Peyer's patch (tissue), 4 donors: ENCODE measurements at places on chromosomes 3 and 15.

- no peak overlapping the region for H3K27ac ChIP-seq
- H3K27me3 ChIP-seq = no peaks in the 10 kb centered on the region
- H3K4me1 ChIP-seq = no peaks in the 10 kb centered on the region
- no peak for DNase-seq
- H3K36me3 ChIP-seq = no peaks in the 10 kb centered on the region
These were observed 387.6 kb upstream of the RGMA start for GRCh38 chr15:93476491-93477177.

DNA sequence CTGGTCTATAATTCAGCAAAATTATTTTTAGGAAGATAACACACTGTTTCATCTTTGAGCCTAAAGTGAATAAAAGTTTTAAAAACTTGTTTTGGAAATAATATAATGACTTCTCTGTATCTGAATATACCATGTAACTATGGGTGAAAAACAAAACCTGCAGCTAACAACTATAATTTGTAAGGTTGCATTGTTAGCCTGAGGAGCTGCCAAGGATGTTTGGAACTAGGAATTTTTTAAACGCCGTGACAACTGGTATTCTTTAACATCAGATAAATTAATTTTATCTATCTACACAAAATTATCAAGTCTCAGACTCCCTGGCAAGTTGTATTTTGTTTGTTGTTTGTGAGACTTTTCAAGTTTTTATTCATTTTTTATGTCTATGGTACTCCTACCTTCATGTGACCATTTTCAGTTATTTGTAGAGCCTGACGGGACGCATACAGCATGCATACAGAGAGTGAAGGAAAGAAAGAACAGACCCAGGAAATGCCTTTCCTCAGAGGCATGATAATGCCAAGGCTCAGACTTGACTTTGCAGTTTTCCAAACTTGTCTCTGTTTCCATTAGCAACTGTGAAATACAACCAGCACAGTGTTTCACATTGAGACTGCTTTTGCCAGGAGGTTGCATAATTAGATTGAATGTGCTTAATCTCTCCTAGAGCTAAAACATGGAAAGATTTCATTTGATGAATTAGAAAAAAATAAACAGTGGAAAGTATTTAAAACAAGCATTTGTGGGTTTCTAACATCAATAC is 60.8 kb upstream of the ARHGEF26 start:
- no peaks in the 10 kb centered on the region for H3K27me3 ChIP-seq
- no peaks in the 10 kb centered on the region for H3K36me3 ChIP-seq
- H3K27ac ChIP-seq = no peak overlapping the region
- H3K4me3 ChIP-seq = no peak overlapping the region

DNA sequence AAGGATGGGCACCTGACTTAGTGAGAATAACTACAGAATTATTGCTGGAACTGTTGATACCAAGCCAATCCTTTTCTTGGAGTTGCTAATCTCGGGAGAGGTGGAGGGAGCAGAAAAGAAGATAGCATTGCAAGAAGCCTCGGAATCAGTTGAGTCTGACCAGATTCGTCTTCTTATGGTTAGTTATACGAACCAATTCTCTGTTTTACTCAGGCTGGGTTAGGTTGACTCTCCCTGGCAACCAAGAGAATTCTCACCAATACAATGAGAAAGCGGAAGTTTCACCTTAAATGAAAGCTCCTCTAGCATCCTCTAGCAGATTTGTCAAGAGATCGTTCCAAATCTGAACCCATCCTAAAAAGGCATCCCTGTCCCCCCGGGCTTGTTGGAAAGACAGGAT is 43.5 kb upstream of the UBE2E1 start:
- H3K27me3 ChIP-seq = no peaks in the 10 kb centered on the region
- H3K4me3 ChIP-seq = no peak overlapping the region
- peaks cover 6% of the 10 kb centered on the region for H3K4me1 ChIP-seq
- no peaks in the 10 kb centered on the region for H3K36me3 ChIP-seq
- no peak for DNase-seq

- H3K27ac ChIP-seq = peak overlapping the region; percentile 57
- no peaks in the 10 kb centered on the region for H3K27me3 ChIP-seq
- DNase-seq = peak; percentile 40
- no peak overlapping the region for H3K4me3 ChIP-seq
- H3K36me3 ChIP-seq = no peaks in the 10 kb centered on the region
- no peaks in the 10 kb centered on the region for H3K4me1 ChIP-seq
These were observed 117.0 kb upstream of the TSPAN3 start for GRCh38 chr15:77187751-77188464.

DNA sequence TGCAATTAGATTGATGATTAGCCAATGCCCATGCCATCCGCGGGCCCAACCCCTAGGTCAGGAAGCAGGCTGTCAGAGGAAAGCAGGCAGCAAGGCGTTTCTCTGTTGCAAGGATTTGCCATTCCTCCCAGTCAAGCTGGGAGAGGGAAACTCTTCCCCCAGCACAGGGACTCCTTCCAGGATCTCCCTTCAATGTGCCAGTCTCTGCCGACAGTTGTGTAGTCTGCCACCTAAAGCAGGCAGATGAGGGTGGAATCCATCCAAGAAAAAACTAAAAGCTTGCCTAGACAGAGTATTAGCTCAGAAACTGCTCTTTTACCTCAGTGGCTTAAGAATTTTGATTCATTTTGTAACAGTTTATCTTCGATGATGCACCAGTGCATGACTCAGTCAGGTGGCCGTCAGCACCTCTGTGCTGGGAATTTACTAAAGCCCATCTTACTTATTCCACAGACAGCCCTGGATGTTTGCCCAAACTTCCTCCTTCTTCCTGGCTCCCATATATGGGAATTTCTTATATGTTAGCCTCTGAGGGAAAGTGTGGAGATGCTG is 501.5 kb upstream of the THBS1 start:
- no peak overlapping the region for H3K27ac ChIP-seq
- H3K27me3 ChIP-seq = no peaks in the 10 kb centered on the region
- no peak for DNase-seq
- H3K4me3 ChIP-seq = no peak overlapping the region

GRCh38 chr3:154571553-154572226 is 141.7 kb upstream of the GPR149 start:
- no peaks in the 10 kb centered on the region for H3K4me1 ChIP-seq
- no peak overlapping the region for H3K4me3 ChIP-seq

DNA sequence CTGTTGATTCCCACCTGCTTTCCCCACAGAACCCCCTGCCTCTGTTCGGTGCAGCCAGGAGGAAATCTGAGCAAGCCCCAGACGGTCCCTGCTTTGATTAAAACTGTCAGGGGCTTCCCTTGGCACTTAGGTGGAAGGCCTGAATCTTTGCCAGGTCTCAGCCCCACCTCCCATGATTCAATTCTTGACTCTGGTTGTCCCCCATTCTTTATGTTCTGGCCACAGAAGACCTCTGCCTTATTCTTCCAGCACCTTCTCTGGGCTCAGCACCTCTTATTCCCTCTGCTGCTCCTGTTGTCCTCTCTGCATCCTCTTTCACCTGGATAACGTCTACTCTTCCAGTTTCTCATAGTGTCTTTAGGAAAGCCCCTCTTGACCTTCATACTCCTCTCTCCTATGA is 349.4 kb downstream of the PTPRG start:
- no peak overlapping the region for H3K27ac ChIP-seq
- DNase-seq = no peak

DNA sequence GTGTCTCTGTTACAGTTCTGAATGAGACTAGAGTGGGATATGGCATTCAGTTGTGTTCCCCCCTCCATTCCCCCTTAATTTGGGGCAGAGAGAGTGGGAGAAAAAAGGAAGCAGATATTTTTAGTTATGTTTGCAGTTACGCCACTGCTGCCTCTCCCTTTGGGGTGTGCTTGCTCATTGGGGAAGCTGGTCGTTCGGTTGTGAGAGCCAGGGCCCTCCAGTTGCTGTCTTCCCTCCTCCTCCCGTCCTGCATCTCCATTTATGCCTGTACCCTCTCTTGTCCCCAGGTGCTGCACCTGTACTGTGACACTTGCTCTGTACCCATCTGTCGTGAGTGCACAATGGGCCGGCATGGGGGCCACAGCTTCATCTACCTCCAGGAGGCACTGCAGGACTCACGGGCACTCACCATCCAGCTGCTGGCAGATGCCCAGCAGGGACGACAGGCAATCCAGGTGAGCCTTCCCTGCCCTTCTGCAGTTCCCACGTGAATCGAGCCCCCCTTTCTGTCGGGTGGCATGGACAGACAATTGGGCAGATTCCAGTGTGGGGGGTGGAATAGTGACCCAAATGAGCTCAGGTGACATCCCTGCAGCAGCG is 55.8 kb downstream of the TRIM71 start:
- no peak overlapping the region for H3K27ac ChIP-seq
- H3K4me3 ChIP-seq = no peak overlapping the region
- DNase-seq = no peak
- no peaks in the 10 kb centered on the region for H3K36me3 ChIP-seq

DNA sequence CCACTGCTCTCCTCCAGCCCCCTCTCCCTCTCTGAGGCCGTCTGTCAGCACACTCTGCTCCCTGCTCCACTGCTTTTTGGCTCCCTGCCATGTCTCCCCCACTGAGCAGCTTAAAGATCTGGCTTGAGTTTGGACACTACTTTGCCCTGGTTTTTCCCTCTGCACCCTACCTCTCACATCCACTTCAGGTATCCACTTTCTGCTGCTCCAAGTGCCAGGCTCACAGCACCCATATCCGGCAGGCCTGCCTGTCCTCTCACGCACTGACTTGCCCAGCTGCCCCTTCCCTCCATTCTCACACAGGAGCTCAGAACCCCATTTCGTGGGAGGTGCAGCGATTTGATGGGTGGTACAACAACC is 3.7 kb downstream of the DUOX1 start:
- peaks cover 6% of the 10 kb centered on the region for H3K4me1 ChIP-seq
- no peaks in the 10 kb centered on the region for H3K27me3 ChIP-seq
- DNase-seq = no peak
- no peak overlapping the region for H3K27ac ChIP-seq

DNA sequence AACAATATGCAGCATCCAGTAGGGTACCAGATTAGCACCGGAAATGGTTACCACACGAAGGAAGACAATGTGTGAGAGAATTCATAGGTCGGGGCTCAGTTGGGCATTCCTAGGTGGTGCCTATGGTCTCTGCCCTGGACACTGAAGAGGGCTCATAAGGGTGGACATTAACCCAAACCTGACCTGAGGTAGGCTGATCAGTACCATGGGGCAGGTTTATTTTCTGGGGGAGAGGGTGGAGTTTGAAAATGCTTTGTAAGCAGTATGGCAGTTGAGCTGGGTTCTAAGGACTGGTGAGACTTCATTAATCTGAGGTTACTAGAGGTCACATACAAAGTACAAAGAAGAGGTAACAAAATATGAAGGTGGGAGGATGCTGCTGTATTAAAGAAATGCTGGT is 68.4 kb downstream of the RPL22L1 start:
- H3K4me3 ChIP-seq = no peak overlapping the region
- H3K4me1 ChIP-seq = no peaks in the 10 kb centered on the region
- no peaks in the 10 kb centered on the region for H3K27me3 ChIP-seq
- no peak for DNase-seq

DNA sequence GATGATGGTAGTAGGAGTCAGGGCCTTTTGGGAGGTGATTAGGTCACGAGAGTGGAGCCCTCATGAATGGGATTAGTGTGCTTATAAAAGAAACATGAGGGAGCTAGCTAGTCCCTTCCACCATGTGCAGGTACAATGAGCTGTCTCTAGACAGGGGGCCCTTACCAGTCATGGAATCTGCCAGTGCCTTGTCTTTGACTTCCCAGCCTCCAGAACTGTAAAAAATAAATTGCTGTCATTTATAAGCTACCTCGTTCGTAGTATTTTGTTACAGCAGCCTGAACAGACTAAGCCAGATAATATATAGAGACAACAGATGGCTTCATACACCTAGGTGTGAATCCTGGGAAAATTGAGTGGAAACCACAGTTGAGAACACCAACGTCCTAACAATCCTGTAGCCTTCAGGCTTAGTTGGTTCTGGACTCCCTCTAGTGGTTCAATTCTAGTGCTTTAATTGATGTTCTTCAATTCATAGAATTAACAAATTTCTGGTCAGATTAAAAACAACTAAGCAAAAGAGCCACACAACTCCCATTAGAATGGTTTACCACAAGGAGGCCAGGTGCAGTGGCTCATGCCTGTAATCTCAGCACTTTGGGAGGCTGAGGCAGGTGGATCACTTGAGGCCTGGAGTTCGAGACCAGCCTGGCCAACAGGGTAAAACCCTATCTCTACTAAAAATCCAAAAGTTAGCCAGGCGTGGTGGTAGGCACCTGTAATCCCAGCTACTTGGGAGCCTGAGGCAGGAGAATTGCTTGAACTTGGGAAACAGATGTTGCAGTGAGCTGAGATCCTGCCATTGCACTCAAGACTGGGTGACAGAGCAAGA is 21.3 kb upstream of the GATM start:
- no peaks in the 10 kb centered on the region for H3K36me3 ChIP-seq
- H3K4me3 ChIP-seq = no peak overlapping the region
- H3K27me3 ChIP-seq = no peaks in the 10 kb centered on the region
- H3K4me1 ChIP-seq = no peaks in the 10 kb centered on the region
- DNase-seq = no peak
- no peak overlapping the region for H3K27ac ChIP-seq

DNA sequence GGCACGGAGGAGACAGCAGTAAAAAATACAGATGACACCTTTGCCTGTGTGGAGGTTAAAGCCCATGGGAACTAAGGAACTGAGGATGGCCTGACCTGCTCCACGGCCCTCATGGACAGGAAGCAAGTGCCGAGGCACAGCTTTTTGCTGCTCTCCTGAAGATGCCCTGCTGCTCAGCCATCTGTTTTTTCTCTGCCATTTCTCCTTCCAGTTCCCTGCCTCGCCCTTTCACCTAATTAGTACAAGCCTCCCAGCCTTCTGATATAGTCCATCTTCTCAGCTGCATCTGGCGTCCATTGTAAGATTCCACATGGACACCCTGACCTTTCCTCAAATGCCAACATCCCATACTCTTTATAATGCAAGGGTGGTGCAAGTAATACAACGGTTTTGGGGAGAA is 11.8 kb upstream of the CXCR6 start:
- no peak for DNase-seq
- H3K4me3 ChIP-seq = no peak overlapping the region
- no peaks in the 10 kb centered on the region for H3K4me1 ChIP-seq
- H3K27ac ChIP-seq = no peak overlapping the region
- H3K36me3 ChIP-seq = peaks cover 93% of the 10 kb centered on the region
